NCI-H1417 (cell line): ENCODE measurements at places on chromosomes 3 and 15.

- no peak for DNase-seq
These were observed at the start of gene SLC25A38 for GRCh38 chr3:39383045-39383880. SLC25A38 (plus strand) TSS chr3:39383370; CDS start chr3:39383725, 355 bp downstream.

DNA sequence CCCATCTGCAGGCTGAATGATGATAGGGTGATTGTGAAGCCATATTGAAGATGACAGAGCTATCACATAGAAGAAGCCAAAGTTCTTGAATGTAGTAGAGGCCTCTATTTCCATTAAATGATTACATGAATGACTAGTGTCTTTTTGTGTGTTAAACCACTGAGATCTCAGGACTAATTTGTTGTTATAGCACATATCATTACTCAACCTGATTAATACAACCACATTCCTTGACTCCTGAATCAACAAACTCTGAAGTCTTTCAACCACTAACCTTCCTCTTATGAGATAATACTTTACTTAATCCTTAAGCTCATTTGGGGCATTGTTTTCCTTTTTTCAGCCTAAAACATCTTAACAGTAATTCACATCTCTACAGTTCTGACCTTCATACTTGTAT, 564.5 kb upstream of the ADAMTS9 start:
- no peak for DNase-seq

DNA sequence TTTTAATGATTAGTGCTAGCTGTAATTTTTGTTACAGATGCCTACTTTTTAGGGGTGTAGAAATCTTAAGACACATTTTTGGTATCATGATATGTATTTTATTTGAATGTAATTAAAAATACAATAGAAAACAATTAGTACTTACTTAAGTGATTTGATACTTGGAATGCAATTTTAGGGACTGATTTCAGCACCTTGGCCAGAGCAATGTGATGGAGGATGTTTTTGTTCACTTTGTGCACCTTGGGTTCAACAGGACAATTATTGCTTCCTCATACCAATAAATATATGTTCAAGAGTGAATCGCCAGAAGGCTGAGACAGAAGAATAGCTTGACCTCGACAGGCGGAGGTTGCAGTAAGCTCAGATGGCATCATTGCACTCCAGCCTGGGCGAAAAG, 22.3 kb downstream of the GMNC start:
- no peak for DNase-seq

- no peak for DNase-seq
These were observed 346.5 kb upstream of the RORA start for GRCh38 chr15:61575597-61575996.

GRCh38 chr3:185931777-185932612, 5.8 kb downstream of the TRA2B start:
- DNase-seq, result peak; percentile 36

- DNase-seq, result no peak
These were observed 4.2 kb downstream of the PLOD2 start for GRCh38 chr3:146156666-146157314.

DNA sequence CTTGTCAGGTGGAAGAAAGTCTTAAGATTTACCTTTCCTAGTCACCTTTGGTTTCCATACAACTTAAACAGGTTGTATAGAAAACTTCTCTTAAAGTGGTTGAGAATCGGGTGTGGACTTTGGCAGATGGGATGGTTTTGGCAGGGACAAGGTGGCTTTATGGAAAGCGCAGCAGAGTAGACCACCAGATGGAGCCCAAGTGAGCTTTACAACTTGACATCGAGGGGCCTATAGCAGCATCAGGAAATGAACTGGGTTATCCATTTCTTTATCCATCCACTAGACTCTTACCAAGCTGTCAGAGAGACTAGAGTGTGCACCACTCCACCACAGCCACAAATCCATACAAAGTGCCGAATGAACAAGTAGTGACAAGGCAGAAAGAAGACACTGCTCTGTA, 85.3 kb upstream of the MBNL1 start:
- no peak for DNase-seq

DNA sequence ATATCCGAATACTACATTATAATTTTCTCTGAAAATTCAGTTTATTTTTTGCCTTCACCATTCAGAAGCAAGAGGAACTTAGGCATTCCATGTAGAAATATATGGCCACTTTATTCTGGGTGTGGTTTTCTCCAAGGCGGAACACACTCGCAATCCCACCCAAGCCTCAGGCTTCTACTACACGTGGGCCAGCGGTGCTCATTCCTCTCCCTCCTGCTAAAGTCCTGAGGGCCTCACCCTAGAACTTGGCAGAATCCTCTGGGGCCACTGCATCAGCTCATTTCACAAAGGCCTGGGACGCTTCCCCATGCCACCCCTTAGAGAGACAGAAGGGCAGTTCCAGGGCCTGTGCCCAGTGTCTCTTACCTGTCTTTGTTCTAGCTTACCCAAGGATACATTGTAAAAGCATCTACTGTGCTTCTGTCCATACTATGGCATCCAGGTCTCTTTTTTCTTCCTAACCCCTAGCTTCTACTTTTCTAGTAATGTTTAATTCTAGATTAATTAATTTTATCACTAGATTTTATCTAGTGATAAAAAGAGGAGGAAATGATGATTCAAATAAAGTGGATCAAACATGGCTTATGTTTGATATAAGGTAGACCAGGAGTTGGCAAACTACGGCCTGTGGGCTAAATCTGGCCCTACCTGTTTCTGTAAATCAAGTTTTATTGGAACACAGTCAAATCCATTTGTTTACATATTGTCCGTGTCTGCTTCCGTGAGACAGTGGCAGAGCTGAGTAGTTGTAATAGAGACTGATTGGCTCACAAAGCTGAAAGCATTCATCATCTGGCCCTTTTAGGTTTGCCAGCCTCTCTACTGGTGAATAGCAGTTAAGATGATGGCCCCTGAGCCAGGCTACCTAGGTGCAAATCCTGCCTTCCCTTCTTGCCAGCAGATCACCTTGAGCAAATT, 29.8 kb downstream of the LARS2 start:
- DNase-seq, result peak; percentile 24

GRCh38 chr3:71037775-71038174, 545.8 kb downstream of the FOXP1 start:
- no peak for DNase-seq

GRCh38 chr3:120568202-120568531, 28.0 kb upstream of the NDUFB4 start:
- DNase-seq, result no peak

DNA sequence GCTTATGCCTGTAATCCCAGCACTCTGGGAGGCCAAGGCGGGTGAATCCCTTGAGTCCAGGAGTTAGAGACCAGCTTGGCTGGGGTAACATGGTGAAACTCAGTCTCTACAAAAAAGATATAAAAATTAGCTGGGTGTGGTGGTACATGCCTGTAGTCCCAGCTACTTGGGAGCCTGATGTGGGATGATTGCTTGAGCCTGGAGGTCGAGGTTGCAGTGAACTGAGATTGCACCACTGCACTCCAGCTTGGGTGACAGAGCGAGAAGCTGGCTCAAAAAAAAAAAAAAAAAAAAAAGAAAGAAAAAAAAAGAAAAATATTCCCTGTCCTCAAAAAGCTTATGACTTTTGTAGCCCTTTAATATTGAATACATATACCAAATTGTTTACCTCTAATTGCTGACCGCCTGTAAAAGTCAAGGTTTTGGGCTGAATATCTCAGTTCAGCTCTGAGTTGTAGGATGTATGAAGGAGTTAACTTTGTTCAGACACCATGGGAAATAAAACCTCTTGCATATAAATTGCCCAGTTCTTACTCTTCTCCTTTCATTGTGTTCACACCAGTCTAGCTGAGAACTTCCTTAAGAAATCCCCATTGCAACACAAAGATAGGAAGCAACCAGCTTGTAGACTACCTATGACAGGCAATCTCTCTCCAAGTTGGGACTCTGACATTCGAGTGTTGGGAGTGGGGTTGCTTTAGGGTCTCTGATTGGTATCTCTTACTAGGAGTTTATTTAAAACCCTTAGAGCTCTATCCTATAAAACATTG, 97.6 kb upstream of the RASGRP1 start:
- no peak for DNase-seq

DNA sequence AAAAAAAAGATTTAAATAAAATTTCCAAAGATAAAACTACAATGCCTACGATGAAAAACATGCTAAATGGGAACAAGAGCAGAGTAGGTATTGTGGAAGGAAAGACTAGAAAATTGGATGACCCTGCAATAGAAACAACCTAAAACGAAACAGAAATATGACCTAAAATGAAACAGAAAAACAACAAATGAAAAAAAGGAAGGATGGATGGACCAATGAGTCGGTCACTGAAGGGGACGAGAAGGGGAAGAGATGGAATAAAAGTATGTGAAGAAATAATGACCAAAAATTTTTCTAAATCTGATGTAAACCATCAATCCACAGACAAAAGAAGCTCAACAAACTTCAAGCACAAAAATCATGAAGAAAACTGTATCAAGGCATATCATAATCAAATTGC, 44.8 kb downstream of the TBC1D2B start:
- no peak for DNase-seq

- DNase-seq, result no peak
These were observed 181.0 kb downstream of the ABHD5 start for GRCh38 chr3:43871627-43872245.

GRCh38 chr3:52055537-52056351, 627 bp downstream of the DUSP7 start:
- DNase-seq, result peak; percentile 19

- DNase-seq, result peak; percentile 93
These were observed 550.2 kb downstream of the ZBBX start for GRCh38 chr3:166829896-166830295.

DNA sequence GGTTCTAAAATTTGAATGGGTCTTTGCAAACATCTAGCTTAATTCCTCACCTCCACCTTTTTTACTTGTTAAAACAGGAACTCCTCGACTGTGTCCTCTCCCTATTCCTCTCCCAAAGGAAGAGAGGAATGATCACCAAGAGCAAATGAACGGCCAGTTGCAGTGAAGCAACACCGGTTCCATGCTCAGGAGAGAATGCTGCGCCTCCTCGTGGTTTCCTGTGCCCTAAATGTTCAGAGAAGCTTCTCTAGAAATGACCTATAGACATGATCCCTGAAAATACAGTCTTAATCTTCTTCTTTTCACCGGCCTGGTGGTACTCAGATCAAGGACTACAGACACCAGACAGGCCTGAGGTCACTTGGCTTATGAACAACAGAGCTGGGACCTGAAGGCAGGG, 65.1 kb upstream of the GUCA1C start:
- no peak for DNase-seq

GRCh38 chr15:63504979-63505841, 817 bp downstream of the USP3 start:
- peak; percentile 86 for DNase-seq

GRCh38 chr15:48966595-48967301, 3.0 kb upstream of the SHC4 start:
- no peak for DNase-seq

GRCh38 chr3:111151438-111151837, 79.8 kb downstream of the NECTIN3 start:
- no peak for DNase-seq

DNA sequence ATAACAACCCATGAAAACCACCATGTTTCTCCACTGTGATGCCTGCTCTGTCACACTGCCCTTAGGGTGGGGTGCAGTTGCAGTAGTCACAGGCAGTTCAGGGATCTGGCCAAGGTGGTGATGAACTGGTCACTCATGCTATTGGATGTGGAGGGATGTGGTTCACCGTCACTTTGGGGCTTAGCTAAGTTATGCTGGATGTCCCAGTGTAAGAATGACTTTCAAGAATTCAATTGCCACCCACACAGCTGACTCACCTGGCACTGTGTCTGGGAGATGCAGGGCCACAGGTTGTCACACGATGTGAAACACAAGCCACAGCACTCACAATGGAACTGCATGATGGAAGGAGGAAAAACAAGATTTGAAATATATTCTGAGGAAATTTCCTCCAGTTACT, 146.1 kb upstream of the CTNNB1 start:
- DNase-seq, result no peak

- no peak for DNase-seq
These were observed 178.4 kb upstream of the SLC2A2 start for GRCh38 chr3:171204942-171205341.

- no peak for DNase-seq
These were observed 177.9 kb downstream of the PLOD2 start for GRCh38 chr3:145983101-145983500.

DNA sequence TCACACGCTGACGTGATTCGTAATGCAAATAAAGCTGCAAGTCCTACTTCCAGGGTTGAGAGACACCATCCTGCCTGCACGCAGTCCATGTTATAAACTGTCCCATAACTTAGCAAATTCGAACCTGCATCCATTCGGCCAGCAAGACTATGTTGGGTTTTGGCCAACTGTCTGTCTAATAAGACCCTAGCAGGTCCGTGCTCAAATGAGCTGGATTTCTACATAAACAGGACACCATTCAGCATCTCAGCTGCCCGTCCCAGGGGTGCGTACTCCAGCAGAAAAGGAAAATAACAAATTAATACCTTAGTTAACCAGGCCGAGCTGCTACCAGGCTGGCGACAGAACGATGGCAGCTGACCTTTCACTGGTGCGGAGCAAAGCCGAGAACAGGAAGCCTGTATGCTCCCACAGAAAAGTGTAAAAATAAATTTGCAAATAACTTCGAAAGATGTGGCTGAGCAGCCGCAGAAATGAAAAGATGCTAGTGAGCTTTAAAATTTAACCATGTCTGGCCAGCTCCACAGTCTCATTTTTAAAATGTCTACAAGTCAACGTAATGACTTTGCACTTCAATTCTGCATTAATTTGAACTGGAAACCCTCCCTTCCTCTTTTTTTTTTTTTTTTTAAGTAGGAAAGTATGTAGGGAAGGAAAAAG, 97.1 kb upstream of the SNRPA1 start:
- DNase-seq, result no peak

GRCh38 chr15:92407916-92408315, 14.2 kb downstream of the ST8SIA2 start:
- no peak for DNase-seq

- no peak for DNase-seq
These were observed 67.7 kb downstream of the MGLL start for GRCh38 chr3:127754411-127755304.
